Endodermal cell (in vitro differentiated cells): ENCODE measurements at places on chromosomes 2 and 18.

DNA sequence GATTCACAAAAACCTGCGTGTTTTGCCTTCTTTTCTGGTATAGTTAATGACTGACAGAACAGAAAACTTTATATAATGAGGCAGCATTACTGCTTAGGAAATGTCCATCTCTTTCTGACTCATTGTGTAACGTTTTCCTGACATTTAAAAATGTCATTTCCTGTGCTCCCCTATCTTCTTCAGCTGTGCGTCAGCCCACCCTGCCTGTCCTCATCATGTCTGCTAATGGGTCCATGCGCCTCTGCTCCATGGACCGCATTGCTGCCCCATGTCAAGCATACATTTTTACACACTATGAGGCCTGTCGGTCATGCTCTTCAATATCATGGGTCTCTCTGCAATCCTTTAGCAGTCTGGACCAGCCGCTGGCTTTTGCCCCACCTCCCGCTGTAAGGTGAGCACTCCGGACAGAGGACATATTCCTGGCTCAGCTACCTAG is 234.3 kb downstream of the CDCA7 start:
- no peak for DNase-seq

DNA sequence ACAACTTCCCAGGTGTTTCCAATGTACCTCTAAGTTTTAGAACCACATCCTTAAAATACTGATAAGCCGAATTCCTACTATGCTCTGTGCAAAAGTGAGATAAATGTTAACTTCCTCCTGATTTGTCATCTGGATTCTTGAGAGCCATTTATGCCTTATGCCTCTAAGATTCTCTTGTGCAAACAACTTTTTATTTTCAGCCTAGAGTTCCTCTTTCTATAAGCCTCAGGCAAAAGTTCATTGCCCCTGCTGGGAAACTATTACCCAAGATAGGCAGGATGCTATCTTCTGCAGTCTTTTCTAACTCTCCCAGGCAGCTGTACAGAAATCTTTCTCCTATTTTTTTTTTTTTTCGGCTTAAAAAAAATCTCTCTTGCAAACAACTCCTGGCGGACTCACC is 216.1 kb downstream of the KCNJ3 start:
- no peak for DNase-seq

GRCh38 chr2:146748046-146748445 is 1096.8 kb upstream of the ACVR2A start:
- DNase-seq: no peak

DNA sequence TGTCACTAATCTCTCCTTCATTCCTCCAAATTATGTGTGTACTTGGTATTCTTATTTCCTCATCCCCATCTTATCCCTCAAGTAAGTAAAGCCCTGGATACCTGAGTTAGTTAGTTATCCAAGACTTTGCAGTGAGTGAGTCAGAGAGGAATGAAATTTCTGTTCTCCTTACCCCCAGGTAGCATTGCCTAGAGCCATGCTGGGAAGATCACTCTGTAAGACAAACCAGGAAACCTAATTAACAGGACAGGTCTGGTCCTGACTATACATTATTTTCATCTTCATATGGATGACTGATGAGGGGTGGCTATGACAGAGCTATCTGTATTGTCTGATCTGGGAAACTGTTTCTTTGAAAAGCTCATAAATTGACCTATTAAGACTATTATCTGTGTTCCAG is 55.0 kb upstream of the ITGA6 start:
- DNase-seq: no peak

- DNase-seq: no peak
These were observed 124.2 kb upstream of the SATB2 start for GRCh38 chr2:199581935-199582360.

- no peak for DNase-seq
These were observed 23.6 kb downstream of the UGP2 start for GRCh38 chr2:63865159-63865799.

DNA sequence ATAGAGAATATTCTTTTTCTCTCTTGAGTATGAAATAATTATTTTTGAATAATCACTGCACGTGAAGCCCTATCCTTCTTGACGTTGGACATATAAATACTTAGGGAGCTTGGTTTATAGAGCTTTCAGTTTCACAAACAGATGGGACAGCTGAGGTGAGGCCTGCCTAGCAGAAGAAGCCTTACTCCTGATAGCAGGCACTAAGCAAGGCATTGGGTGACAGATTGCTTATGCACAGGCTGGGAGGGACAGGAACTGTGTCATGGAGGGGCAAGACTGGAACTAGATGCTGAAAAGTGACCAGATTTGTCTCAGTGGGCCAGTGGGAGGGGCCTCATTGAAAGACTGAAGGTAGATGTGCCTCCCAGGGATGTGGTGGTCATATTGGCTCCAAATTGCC is 220.8 kb downstream of the NEDD4L start:
- no peak for DNase-seq

- no peak for DNase-seq
These were observed 422.5 kb downstream of the LPIN1 start for GRCh38 chr2:12168791-12169388.

DNA sequence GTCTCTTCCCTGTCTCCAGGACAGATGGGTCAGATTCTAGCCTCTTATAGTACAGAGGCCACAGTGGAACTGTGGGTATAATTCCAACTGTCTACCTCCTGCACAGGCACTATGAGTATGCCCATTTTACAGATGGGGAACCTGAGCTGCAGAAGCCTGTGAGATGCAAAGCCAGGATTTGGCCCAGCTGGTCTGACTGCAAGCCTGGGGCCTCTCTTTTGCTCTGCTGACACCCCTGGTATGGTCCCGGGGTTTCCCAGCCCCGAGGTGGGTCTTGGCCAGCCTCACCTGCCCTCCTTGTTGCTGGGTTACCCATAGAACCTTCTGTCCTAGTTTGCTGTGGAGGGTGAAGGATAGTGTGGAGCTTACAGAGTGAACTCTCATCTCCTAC is 9.8 kb downstream of the HS6ST1 start:
- no peak for DNase-seq

DNA sequence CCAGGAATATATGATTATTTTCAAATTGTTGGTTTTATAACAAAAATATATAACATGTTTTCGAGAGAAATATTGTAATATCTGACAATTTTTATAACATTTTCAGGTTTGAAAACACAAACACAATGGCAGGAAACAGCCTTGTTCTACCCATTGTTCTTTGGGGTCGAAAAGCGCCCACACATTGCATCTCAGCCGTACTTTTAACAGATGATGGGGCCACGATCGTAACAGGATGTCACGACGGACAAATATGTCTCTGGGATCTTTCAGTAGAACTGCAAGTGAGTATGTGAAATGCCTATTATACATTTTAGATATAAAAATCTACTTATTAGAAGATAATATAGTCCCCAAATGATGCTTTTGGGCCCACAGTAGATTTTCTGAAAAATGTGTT is 21.2 kb downstream of the WDR7 start:
- DNase-seq: no peak

DNA sequence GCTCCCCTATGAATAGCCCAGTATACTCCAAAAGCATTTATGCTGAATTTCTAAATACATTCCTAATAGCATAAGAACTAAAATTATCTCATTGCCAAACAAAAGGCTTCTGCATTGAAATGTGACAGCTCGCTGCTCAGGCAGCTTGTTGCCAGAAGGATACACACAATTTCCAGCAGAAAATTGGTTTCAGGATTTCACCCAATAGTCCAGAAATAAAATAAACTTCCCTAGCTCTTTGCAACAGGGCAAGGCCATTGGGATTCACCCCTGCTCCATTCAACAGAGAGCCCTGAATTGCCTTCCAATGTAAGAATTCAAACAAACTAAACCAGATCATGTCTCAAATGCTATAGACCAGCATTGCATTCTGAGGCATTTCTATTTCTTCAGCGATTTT is 70.7 kb downstream of the RBM43 start:
- DNase-seq: no peak

- no peak for DNase-seq
These were observed 17.7 kb downstream of the CNDP2 start for GRCh38 chr18:74513883-74514205.

DNA sequence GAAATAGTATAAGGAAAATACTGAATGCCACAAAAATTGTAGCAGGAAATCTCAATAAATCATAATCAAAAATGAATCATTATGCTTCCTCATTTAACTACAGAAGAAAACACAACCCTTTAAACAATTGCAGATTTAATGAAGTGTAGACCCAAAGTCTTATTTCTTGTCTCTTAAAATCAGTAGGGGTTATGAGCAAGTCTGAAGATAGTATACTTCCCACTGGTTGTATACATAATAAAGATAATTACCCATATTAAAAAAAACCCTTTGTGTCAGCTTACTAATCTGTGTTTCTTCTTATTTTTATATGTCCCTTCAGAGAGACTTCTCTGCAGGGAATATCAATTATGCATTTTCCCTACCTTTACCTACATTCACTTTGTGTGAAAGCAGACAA is 504.7 kb downstream of the ERBB4 start:
- DNase-seq: no peak

DNA sequence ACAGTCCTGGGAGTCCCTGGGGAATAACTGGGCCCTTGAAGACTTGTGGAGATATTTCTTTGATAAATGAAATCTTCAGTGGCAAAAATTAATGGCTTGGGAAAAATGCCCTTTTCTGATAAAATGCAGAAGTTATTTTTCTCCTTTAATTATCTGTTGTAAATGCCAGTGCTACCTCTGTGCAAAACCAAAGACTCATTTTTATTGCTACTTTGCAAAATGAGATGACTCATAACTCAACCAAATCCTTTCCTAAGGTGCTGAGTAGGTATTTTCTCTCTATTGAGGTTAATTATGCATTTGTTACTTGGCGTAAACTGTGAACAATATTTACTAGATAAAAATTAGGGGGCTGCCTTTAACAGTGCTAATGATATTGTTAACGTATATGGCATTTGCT is 163.9 kb downstream of the DOK6 start:
- no peak for DNase-seq

DNA sequence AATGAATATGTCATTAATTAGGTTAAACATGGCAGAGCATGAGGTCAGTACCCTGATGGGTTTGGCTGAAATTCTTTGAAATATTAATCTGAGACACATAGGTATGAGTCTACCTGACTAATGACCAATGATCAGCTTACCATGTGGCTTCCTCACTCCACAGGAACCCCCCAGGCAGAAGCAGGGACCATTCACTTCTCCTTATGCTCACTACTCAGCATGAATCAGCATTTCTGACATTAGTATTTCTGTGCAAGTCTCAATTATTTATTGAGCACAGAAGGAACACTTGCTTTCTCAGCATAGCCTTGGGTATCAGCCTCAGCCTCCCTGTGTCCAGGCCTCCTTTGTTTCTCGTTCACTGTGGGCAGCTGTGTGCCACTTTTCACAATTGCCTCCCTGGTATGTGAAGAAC is 9.3 kb upstream of the KCNE4 start:
- DNase-seq: no peak

DNA sequence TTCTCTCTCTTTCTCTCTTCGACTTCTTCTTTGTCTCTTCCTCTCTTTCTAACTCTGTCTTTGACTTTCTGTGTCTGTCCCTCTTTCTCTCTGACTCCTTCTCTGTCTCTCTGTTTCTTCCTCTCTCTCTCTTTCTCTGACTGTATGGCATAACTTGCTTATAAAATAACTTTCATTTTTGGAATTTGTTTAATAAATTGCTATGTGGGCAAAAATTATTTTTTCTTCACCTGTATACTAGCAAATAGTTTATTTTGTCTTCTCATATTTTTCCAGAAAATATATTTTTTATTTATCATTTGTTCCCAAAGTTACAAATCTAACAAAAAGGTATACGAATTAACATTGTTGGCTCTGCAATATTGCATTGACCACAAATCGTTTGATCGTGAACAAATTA is 305.7 kb upstream of the FAM98A start:
- no peak for DNase-seq

GRCh38 chr2:217293607-217294006 is 433.7 kb upstream of the TNP1 start:
- DNase-seq: no peak

DNA sequence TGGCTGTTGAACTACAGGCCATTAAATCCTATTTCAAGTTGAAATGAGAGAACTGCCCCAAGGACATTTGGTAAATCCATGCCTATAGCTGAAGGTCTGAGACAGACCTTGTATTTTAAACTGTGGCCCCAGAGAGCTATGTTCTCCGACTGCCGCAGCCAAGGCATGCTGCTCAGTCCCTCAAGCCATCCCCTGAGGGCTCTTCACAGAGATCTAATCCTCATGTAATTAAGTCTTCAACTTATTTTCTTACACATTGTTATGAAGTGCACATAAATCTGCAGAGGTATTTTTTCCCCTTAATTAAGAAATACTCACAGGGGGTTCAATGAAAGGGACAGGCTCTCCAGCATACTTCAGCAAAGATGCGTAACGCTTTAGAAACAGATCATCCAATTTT is 50.6 kb downstream of the ABCG8 start:
- no peak for DNase-seq

GRCh38 chr2:38130876-38131275 is 54.9 kb upstream of the CYP1B1 start:
- DNase-seq: no peak

- DNase-seq: no peak
These were observed 111.7 kb upstream of the DYNAP start for GRCh38 chr18:54479365-54479764.

GRCh38 chr2:108534584-108535356 is 500 bp downstream of the LIMS1 start:
- DNase-seq: peak; percentile 72

GRCh38 chr2:205642599-205643356 is 39.5 kb upstream of the NRP2 start:
- no peak for DNase-seq

GRCh38 chr18:7749510-7749981 is 182.4 kb downstream of the PTPRM start:
- DNase-seq: no peak

DNA sequence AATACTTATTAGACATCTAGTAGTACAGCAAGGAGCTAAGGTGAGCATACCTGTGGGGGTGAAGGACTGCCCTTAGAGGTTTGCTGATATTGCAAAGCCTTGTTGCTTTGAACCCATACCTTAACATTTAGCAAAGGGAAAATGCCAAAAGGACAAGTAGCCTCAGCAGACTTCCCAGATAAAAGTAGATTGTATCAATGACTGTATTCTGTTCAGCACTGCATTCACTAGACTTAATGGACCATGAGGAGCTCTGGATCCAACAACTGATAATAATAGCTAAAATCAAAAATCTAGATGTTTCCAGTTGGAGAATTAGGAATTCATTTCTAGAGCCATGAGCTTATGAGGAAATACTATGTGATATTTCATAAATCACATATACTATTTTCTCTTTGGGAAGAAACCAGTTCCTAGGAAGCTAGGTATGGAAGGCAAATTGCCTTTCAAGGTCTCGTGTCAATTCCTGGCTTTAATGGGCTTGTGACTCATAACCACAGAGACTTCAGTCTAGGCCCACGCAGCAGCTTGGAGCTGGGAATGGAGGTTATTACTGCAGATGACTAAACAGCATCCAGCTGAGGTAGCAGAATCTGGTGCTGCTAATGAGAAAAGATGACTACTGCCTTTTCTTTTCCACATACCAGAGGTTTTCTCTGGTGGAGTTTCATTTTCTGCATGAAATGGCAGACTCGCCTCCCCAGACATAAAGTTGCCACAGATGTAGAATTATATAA is 191.2 kb upstream of the NABP1 start:
- DNase-seq: no peak

- DNase-seq: no peak
These were observed 287.2 kb upstream of the GYPC start for GRCh38 chr2:126368758-126369157.

- DNase-seq: peak; percentile 37
These were observed 135.7 kb upstream of the CTDP1 start for GRCh38 chr18:79543861-79544385.

GRCh38 chr18:29779096-29779495 is 1263.4 kb downstream of the DSC3 start:
- DNase-seq: no peak

- DNase-seq: no peak
These were observed 3.6 kb upstream of the KCNJ3 start for GRCh38 chr2:154694881-154695280.
